Activated naive CD4-positive, alpha-beta T cell (primary cell): ENCODE measurements at places on chromosomes 12 and 14.

- DNase-seq = no peak
These were observed 80.3 kb downstream of the SYNE2 start for GRCh38 chr14:63933110-63933509.

GRCh38 chr12:65204886-65205525, 35.6 kb downstream of the LEMD3 start:
- DNase-seq = no peak

- no peak for DNase-seq
These were observed 1.7 kb downstream of the OTX2 start for GRCh38 chr14:56808383-56809269.

- DNase-seq = no peak
These were observed 61.1 kb downstream of the RPS6KA5 start for GRCh38 chr14:90999299-90999698.

- no peak for DNase-seq
These were observed 34.2 kb upstream of the KICS2 start for GRCh38 chr12:64256166-64256800.

DNA sequence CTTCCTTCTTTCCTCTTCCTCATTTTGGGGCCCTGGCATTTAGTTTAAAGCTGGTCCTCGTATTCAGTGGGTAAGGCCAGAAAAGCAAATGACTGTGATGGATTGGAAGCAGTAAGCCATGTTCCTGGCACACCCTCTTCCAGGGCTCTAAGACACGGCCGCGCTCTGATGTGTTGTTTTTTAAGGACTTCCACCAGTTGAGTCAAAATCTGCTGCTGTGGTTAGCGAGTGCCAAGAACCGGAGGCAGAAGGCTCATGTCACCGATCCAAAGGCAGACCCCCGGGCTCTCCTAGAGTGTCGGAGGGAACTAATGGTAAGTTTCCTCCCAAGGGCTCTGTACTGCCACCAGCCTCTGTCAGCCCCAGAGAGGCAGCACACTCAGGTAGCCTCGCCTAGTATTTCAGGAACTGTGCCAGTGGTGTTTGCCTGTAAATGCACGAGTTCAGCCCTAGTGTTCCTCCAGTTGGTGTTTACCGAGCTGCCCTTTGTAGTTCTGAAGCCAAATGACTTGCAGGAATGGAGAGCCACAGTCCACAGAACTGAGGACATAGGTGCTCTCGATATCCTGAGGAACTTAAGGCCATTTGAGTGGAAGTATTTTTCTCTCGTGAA, 72.7 kb downstream of the ESR2 start:
- no peak for DNase-seq

DNA sequence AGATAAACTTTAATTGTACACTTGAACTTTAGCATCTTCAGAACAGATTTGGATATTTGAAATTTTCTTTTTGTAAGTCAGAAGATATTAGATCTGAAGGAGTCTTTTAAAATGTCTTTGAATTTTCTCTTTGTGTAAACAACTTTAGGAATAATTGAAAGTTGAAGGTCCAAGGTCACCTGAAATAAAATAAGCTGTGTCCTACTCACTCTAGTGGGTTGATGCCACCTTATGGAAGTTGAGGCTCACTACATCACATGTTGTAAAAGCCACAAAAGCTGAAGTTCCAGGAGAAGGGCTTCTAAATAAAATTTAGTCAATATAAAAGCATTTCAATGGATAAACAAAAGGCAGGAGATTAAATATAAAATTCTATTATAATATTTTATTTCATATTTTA, 122.0 kb upstream of the ATXN7L3B start:
- no peak for DNase-seq

GRCh38 chr12:102993537-102993936, 36.1 kb downstream of the ASCL1 start:
- DNase-seq = no peak

GRCh38 chr14:64806202-64806861, 73.4 kb downstream of the SPTB start:
- DNase-seq = no peak

GRCh38 chr14:51674294-51675002, 22.7 kb downstream of the FRMD6 start:
- no peak for DNase-seq

DNA sequence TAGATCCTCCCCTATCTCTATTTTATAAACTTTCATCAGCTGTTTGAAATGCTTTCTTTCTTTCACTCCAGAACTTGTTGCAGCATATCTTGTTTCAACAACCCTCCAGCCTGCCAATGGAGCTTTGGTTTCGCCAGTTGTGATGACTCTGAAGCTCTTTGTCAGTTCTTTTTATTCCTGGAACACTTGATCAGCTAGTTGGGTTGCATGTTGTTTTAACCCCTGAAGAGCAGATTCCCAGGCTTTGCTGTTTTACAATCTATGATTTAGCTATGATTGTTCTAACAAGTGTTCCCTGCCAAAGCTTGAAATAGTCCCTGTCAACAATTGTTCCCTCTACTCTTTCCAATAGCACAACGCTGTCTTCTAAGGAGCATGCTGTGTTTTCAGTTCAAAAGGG, 50.6 kb upstream of the FUT8 start:
- DNase-seq = no peak

GRCh38 chr12:4829793-4830162, 79.9 kb upstream of the KCNA1 start:
- DNase-seq = no peak

DNA sequence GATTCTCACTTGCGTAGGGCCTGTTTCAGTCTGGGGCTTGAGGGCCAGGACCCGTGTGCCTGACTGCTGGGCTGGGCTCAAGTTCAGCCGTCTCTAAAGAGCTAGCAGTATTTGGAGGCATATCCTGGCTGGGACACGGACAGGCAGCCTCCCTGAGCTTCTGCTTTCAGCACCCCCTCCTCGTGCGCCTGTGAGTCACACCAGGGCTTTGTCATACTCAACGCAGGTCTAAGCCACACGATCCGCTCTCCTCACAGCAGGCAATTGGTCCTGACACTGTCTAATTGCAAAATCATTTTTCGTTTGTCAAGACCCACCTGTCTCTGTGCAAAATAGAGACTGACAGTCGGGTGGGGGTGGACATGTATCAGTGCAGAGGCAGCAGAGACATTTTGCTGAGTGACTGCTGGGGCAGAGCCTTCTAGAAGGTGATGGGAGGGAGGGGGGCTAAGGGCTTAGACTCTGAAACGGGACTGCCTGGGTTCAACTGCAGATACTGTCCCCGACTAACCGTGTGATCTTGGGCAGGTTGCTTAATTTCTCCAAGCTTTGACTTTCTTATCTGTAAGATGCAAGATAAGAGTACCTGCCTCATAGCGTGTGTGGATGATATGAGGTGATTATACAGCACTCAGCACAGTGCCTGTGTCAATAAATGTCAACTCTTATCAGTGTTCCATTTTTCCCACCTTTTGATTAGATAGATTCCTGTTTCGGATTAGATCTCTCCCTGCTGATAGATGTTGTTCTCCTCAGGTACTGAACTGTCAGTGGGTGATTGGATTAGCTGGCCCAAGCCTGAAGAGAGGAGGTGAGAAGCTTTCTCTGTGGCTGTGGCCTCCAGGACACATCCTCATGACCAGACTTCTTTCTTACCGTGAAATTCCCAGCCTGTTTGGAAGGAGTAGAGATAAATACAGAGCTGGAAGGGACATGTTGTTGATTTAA, 53.1 kb downstream of the KCNA1 start:
- no peak for DNase-seq

DNA sequence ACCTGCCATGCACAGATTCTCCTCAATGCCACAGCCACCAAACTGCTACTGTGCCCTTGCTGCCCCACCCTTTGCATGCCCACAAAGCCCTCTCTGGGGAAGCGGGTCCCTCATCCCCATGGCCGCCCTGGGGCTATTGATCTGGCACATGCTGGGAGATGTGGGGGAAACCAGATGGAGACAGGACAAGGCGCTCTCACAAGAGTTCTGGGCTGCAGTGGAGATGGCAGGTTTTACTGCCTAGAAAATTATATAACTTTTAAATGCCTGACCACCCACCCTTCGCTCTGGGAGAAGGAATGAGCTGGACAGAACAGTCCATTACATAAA, 10.6 kb upstream of the PIP4K2C start:
- DNase-seq = no peak

- DNase-seq = no peak
These were observed 569 bp downstream of the SERPINA10 start for GRCh38 chr14:94292526-94292871.

DNA sequence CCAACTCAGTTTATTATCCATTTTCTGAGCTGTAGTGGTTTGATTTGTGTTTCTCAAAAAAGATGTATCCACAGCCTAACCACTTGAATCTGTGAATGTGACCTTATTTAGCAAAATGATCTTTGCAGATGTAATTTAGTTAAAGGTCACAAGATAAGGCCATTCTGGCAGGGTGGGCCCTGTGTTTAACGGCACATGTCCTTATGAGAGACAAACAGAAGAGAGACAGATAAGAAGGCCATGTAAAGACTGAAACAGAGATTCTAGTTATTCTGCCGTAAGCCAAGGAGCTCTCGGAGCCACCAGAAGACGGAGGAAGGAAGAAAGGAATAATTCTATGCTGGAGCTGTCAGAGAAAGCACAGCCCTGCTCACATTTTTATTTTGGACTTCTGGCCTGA, 374.2 kb downstream of the PRKD1 start:
- DNase-seq = no peak

- DNase-seq = no peak
These were observed 35.7 kb downstream of the STK38L start for GRCh38 chr12:27279826-27280225.

DNA sequence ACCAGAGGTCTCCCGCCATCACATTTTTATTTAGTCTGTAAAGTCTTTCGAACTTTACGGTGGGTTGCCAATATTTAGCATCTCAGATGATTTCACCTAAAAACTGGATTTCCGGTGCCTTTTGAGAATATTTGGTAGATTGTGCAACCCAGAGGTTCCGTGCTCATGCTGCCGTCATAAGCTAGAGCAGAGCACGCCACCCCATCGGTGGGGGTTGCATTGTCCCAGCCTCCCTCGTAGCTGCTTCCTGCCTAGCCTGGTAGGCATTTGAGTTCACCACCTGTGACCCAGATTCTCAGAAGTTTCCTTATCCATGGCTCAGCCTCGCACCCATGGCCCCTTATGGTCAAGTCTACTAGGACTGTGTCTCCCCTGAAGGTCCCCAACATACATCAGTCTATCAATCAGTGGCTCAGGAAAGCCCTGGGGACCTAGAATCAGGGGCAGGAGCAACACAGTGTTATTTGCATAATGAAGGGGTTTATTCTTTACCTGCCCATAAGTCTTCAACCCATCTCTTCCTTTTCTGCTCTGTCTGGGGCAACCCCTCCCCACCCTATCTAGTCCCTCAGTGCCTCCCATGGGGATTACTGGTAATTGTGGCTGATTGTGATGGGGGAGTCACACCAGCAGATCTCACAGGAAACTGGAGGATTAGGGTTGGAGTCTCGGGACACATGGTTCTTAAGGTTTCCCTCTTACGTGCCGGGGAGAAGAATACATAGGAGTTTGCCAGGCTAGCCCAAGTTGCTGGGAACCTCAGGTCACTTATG, 152.3 kb downstream of the PHETA1 start:
- no peak for DNase-seq

DNA sequence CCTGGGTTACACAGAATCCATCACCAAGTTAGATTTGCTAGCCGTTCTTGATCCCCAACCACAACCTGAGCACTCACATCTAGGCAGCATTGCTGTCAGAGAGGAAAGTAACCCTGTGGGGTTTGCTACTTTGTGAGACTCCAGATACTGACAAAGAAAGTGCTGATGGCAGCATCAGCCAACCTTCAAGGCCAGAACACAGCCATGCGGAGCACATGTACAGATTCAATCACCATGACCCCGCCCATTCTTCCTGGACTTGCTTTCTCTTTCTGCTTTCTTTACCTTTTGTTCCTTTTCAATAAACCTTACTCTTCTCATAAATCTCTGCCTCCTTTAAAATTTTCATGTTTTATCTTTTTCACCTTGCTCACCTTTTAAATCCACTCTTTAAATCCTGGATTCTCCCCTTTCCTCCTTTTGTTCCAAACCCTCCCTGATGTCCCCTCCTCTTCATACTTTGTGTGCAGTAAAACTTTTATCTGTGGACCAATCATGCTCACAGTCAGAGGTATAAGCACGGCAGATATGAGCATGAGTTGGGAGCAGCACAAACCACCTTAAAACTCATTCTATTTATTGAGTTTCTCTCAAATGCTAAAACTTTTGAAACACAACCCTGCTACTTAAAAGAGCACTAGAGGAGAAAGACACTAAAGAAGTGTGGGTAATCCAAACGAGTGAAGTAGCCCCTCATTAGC, 21.9 kb upstream of the CERS5 start:
- no peak for DNase-seq

DNA sequence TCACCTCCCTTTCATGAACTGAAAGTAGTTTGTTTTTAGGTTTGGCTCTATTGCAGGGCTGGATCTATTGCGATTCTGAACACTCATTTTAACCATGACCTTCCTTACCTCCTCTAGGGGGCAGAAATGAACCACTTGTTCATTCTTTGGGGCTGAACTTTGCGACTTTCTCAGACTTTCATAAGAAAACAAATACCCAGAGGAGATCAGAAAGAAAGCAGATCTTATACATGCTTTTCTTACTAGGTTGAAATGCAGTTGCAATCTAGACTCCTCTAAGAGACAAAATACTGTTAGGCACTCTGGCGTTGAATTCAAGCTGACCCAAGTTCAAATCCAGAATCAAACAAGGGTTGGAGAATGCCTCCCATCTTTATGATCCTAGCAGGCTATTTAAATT, 32.6 kb upstream of the PLEKHG3 start:
- no peak for DNase-seq

DNA sequence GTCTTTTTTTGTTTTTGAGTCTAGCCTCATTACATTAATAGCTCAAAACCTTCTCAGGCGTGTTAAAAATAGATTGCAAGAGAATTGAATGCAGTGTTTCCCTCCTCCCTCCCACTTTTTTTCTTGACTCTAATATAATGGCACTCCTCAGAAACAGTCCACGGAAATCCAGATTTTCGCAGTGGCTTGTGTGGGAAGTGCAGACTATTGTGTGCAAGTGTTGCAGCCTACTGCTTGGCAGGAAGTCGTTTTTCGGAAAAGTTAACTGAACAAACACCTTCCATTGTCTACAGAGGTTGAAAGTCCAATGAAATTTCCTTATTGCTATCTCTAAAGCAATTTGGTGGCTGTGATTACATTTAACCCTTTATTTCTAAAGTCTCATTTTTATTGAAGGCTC, 147.9 kb upstream of the E2F7 start:
- no peak for DNase-seq

- no peak for DNase-seq
These were observed 83.7 kb upstream of the RIC8B start for GRCh38 chr12:106690569-106691305.

- DNase-seq = no peak
These were observed 13.7 kb upstream of the ZNF84 start for GRCh38 chr12:133023566-133023965.
